T-helper 17 cell (primary cell): ENCODE measurements at places on chromosomes 1 and 21. TPM values are rescaled to one million over a fixed set of nuclear protein-coding genes. Genes with fewer than 3 reads are reported as not detected.

Gene RHD
- 5.0 TPM for total RNA-seq

- no peak for DNase-seq
- H3K27ac ChIP-seq: no peak overlapping the region
- H3K36me3 ChIP-seq: no peaks in the 10 kb centered on the region
- H3K27me3 ChIP-seq: peaks cover 64% of the 10 kb centered on the region
These were observed 198.6 kb downstream of the GRIK3 start for GRCh38 chr1:36835696-36836095.

- no peak overlapping the region for H3K27ac ChIP-seq
- H3K36me3 ChIP-seq: peaks cover 7% of the 10 kb centered on the region
- H3K4me3 ChIP-seq: no peak overlapping the region
- DNase-seq: no peak
- peaks cover 2% of the 10 kb centered on the region for H3K4me1 ChIP-seq
These were observed 36.0 kb downstream of the PTPRU start for GRCh38 chr1:29272147-29272907.

Gene NBPF15
- total RNA-seq: 98.8 TPM

Gene LEMD1
- total RNA-seq: not detected

DNA sequence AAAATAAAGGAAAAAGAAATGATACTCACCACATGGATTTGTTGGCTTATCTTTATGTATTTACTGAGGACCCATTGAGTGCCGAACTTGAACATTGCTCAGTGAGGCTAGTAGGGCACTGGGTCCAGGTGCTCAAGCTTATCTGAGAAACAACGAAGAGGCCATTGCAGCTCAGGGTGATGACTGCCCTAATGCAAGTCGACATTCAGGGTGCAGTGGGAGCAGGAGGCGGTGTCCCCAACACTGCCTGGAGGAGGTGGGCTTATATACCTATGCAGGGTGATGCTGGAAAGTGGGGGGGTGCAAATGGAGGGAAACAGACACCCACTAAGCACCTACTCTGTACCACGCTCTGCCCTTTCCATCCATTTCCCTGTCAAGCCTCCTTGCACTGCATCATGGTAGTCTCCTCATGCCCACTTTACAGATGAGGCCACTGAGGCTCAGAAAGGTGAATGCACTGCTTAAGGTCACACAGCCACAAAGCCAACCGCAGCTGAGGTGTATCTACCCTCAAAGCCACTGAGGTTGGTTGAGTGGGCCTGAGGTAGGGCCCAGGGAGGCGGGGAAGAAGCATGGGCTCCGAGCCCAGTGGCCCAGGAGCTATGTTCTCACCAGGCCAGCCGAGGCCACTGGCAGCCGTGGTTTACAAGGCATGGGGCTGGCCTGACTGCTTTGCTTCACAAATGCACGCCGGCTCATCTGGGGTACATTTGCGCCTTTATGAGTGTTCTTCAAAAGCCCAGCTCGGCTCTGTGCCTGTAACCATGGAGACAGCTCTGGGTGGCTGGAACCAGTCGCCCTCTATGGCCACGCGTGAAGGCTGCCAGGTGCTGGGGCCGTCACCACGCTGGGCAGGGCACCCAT, 103.8 kb downstream of the EPHB2 start:
- H3K27me3 ChIP-seq: peaks cover 21% of the 10 kb centered on the region
- H3K4me3 ChIP-seq: no peak overlapping the region
- DNase-seq: no peak
- H3K27ac ChIP-seq: no peak overlapping the region
- no peaks in the 10 kb centered on the region for H3K36me3 ChIP-seq

Gene TOR1AIP2
- 64.0 TPM for total RNA-seq

- peaks cover 4% of the 10 kb centered on the region for H3K36me3 ChIP-seq
- no peak overlapping the region for H3K27ac ChIP-seq
- peaks cover 8% of the 10 kb centered on the region for H3K4me1 ChIP-seq
- no peak for DNase-seq
- H3K4me3 ChIP-seq: no peak overlapping the region
These were observed 13.1 kb upstream of the BCL9 start for GRCh38 chr1:147527941-147528936.
